SK-N-SH (cell line): ENCODE measurements at places on chromosomes 3 and 15.

- no peak for DNase-seq
Measured at GRCh38 chr3:23376516-23377248, 173.6 kb downstream of the UBE2E2 start.

DNA sequence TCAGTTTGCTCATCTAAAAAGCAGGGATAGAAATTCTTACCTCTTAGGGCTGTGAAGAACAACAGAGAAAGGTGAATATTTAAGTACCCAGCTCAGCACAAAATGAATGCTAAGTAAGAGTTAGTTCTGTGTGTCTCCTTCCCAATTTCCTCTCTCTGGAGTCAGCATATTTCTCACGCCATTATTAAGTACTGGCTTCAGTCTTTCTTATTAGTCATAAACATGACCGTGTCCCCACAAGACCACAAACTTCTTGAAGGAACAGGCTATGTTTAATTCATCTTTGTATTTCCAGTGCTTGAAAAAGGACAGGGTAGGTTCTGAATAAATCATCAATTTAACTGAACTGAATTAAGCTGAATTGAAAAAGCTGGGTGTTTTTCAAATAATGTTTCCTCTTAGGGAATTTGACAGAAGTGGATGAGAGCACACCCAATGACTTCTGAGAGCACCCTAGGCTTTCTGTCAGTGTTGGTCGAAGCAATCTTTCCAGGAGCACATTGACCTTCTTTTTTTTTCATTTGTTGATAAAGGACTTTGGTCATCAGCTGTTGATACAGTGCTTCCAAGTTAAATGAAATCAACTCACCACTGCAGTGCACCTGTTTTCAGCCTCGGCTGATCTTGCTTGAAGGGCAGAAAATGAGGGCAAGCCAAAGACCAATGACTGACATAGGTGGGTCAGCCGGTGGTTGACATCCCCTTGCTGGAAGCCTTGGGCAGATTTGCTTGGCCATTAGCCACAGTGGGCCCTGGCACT, 324.6 kb downstream of the MFSD1 start:
- DNase-seq = no peak

DNA sequence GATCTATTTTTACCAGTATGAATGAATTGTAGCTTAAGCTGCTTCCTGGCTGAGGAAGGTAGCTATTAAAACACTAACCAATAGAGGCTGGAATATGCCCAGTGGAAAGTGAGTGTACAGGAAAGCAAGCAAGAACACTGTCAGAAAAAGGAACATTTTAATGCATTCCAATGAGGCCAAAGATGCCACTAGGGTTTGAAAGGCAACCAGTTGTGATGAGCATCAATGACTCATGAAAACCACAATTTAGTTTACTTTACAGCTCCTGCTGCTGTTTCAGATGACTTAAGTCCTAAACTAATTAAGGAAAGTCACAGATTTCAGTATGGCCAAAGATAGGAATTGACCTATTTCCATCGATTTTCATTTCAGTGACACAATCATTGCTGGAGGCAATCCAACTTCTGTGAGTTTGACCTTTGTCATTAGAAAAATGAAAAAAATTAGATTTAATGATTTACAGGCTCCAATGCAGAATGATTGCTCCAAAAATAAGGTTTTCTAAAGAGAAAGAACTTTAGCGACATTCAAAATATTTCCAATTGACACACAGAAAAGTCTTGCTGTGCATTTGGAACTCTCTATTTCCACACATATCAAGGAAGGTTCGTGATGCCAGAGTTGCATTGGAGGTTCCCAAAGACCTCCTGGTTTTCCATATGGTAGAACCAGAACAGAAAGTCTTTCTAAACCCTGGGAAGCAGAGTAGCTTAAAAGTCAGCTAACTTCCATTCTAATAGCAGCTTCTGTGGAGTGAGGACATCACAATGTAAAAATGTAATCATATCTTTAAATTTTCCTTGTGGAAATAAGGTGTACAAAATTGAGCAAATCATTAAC, 103.0 kb downstream of the SUCNR1 start:
- DNase-seq = no peak

DNA sequence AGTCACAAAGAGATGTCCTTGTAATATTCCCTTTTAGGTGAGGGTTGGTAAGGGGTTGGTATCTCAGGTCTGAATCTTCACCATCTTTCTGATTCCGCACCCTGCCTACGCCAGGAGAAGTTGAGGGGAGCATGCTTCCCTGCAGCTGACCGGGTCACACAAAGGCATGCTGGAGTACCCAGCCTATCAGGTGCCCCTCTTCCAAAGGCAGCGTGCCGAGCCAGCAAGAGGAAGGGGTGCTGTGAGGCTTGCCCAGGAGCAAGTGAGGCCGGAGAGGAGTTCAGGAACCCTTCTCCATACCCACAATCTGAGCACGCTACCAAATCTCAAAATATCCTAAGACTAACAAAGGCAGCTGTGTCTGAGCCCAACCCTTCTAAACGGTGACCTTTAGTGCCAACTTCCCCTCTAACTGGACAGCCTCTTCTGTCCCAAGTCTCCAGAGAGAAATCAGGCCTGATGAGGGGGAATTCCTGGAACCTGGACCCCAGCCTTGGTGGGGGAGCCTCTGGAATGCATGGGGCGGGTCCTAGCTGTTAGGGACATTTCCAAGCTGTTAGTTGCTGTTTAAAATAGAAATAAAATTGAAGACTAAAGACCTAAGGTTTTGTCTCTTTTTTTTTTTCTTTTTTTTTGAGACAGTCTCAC, 19.8 kb downstream of the TYRO3 start:
- DNase-seq = no peak

DNA sequence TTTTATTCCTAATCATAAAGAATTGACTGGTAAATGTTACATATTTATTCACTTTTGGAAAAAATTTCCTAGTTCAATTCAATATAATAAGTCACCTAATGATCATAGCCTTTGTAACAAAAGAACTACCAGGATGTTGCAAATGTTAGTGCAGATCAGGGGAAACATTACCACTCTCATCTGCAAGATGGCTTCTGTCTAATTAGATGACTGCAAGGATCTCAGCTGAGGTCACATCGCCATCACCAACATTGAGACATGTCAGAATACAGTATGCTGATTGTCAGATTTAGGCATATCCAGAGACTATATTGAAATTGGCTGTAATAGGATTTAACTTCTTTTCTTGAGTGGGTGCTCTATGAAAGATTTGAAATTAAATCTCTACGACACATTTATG, 431.4 kb upstream of the AGTR1 start:
- no peak for DNase-seq

- peak; percentile 45 for DNase-seq
Measured at GRCh38 chr3:108489776-108490175, 20.6 kb downstream of the MYH15 start.

DNA sequence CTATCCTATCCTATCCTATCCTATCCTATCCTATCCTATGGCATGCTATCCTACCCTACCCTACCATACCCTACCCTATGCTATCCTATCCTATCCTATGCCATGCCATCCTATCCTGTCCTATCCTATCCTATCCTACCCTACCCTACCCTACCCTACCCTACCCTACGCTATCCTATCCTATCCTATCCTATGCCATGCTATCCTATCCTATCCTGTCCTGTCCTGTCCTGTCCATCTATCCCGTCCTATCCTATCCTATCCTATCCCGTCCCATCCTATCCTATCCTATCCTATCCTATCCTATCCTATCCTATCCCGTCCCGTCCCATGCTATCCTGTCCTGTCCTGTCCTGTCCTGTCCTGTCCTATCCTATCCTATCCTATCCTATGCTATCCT, 57.4 kb downstream of the SLC6A11 start:
- DNase-seq = no peak
